Hippocampal formation (tissue), 2 donors: ENCODE measurements at places on chromosomes 1 and 21.
A peak's percentile ranks its signal among the peaks of the same experiment; 100 is the strongest.

DNA sequence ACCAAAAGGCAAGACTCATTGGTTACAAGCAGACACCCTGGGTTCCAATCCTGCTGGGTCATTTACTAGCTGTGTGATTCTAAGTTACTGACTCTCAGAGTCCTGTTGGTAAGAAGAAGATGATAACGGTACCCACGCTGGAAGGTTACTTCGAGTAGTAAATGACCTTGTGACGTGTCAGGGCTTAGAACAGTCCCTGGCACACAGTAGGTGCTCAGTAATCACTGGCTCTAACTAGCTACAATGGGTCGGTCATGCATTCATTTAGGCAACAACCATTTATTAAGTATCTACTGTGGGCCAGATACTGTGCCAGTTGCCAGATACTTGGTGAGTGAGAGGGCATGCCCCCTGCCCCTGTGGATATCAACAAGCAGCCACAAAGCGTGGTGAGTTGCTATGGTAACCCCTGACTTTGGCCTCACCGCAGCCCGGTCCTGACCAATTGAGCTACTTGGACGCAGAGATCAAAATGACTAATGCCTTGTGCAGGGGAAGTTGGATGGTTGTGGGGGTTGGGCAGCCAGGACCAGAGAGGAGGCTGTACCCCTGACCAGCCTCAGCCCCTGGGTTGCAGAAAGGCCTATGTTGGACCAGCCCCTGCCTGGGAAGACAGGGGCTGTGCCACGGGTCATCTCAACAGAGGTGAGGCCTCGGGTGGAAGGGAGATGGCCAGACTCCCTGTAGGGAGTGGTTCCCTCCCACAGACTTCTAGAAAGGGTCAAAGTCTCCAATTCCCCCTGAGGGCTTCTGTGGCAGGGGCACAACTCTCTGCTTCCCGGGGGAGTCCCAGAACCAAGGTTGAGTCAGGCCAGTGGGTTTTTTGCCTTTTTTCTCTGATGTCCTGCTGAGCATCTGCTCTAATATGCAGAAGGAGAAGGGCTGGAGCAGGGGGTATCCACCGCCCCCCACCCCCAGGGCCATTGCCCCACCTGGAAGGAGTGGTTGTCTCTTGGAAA lies 16.0 kb downstream of the DHRS3 start:
- no peak for DNase-seq

DNA sequence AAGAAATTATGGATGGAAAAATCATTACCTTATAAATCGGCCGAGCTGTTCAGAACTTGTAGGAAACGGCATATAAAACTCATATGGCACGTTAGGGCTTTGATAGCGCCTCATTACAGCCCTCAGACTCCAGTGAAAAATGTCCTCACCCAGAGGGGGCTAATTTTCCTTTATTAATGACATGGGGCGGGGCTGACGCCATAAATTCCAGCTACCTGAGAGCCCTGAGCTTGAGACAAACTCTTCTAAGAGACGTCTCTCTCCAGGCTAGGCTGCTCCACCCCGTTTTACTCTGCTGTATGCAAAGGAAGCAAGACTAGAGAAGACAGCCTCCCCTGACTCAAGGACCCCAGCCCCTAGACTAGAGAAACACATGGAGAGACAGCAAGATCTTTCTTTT lies 149.4 kb downstream of the TRABD2B start:
- DNase-seq, result no peak

GRCh38 chr1:81590171-81590570 lies 210.6 kb upstream of the ADGRL2 start:
- no peak for DNase-seq

- no peak for DNase-seq
Measured at GRCh38 chr1:161119092-161119903, 1.4 kb downstream of the NIT1 start.

- no peak for DNase-seq
Measured at GRCh38 chr1:60035921-60036320, 37.6 kb downstream of the C1orf87 start.

DNA sequence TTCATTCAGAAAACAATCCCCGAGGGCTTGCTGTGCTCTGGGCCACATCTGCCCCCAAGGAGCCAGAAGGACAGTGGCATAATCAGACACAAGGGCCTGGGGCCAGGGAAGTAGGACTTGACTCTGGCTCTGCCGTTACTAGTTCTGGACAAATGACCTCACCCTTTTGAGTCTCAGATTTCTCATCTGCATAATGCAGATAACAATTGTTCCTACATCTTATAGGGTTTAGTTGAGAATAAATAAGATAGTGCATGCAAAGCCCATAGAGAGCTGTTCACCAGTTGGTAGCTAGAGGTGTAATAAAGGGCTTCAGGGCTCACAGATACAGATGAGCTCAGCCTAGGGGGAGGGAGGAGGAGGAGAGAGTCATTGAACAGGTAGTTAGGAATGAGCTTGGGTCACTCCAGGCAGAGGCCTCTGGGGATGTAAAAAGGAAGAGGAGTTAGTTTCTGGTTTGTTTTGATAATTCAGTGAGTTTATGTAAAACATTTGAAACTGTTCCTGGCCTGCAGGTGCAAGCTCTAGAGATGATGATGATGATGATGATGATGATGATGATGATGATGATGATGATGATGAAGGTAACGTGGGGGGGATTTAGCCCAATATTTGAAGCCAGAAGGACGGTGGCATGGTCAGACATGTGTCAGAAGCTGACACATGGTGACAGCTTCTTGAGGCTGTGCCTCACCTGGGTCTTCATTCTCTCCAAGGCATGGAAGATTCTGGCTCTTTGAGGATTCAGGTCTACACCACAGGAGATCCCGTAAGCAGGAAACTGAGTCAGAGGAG lies 858 bp downstream of the LACTBL1 start:
- DNase-seq, result no peak

- no peak for DNase-seq
Measured at GRCh38 chr1:23200883-23201282, 16.4 kb downstream of the HTR1D start.

- DNase-seq, result no peak
Measured at GRCh38 chr1:100622506-100622905, 84.6 kb downstream of the GPR88 start.

DNA sequence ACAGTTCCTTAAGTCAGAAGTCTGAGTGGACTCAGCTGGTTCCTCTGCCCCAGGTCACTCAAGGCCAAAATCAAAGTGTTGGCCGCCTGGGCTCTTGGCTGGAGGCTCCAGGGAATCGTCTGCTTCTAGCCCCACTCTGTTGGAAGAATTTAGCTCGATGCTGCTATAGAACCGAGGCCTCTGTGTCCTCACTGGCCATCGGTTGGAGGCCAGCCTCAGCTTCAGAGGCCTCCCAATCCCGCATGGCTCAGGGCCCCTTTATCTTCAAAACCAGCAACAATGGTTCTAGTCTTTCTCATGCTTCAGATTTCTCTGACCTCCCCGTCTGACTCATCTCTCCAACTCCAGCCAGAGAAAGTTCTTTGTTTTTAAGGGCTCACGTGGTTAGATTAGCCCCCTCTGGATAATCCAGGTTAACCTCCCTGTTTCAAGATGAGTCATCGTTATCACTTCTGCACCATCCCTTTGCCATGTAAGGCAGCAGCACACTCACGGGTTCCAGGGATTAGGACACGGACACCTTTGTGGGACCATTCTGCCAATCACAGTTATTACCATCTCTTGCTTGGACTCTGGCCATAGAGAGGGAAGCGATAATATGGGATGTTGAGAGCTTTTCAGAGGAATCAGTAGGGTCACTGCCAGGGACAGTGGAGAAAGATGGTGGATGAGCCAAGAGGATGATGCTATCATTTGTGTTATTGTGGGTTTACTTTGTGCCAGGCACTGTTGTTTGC lies 13.6 kb downstream of the FHAD1 start:
- no peak for DNase-seq

GRCh38 chr1:183652547-183653461 lies at the start of gene APOBEC4:
Gene APOBEC4, minus strand, starts transcription at chr1:183653316. Its CDS starts 4,535 bp downstream, at chr1:183648781.
- no peak for DNase-seq

DNA sequence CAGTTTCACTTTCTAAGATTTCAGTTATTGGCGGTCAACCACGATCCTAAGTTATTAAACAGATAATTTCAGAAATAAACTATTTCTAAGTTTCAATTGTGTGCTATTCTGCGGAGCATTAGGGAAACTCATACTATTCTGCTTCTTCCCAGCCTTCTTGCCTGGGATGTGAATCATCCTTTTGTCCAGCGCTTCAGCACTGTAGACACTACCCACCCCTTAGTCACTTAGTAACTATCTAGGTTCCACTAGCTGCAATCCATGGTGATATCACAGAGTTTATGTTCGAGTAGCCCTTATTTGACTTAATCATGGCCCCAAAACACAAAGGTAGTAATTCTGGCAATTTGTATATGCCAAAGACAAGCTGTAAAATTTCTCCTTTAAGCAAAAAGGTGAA lies 279.9 kb upstream of the ADAMTS5 start:
- no peak for DNase-seq

- DNase-seq, result no peak
Measured at GRCh38 chr1:189656628-189657530, 820.8 kb downstream of the BRINP3 start.

- DNase-seq, result no peak
Measured at GRCh38 chr1:243422362-243422761, 166.5 kb downstream of the SDCCAG8 start.

DNA sequence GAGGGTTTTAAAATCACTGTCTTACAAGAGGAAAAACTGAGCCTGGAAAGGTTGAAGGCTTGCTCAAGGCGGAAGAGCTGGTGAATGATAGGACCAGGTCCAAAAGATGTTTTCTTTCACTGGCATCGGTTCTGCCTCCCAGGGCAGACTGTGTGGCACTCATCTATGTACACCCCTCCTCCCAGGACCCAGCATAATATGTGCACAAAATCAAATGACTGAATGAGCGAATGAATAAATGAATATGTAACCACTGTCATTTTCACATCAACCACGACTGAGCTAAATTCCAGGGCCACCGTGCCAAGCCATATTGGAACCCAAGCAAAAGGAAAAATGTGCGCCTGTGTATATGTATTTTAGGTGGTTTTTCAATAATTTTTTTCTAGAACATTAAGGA lies 99.3 kb upstream of the ZBTB40 start:
- no peak for DNase-seq

- no peak for DNase-seq
Measured at GRCh38 chr1:39144924-39145323, 59.6 kb upstream of the MACF1 start.

DNA sequence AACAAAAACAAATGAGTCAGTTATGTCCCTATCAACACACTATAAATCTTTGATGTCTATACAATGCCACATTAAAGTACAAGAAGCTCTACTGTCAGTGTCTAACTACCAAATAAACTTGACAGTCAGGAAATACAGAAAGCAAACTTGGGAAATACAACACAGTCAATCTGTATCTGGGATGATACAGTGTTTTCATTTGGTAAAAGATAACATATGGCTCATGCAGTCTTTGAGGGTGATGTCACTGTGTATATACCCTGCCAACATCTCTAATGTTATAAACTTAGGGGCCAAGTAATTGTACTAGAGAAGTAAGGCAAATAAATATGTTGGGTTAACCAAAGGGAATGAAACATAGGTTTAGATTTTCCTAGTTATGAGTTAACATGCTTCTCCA lies 552.5 kb upstream of the ADAMTS5 start:
- DNase-seq, result no peak

- peak; percentile 36 for DNase-seq
Measured at GRCh38 chr21:16533692-16534407, 804.1 kb downstream of the USP25 start.

- no peak for DNase-seq
Measured at GRCh38 chr1:95547005-95547404, 313.0 kb downstream of the RWDD3 start.

DNA sequence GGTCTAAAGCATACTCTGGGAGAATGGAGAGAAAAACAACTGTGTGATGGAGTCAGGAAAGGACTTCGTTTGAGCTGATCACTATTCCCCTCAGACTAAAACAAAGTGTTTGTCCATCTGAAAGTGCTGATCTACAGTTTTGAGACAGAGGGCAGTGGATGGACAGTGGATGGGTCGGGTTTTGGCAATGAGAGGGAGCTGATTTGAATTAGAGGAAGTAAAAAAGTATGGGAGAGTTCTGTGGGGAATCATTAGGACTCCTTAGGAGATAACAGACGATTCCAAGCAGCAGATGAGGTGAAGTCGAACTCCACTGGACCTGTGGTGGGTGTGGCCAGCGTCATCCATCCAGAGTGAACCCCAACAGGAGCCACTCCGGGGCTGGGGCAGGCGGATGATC lies 62.3 kb downstream of the PTGS2 start:
- no peak for DNase-seq

DNA sequence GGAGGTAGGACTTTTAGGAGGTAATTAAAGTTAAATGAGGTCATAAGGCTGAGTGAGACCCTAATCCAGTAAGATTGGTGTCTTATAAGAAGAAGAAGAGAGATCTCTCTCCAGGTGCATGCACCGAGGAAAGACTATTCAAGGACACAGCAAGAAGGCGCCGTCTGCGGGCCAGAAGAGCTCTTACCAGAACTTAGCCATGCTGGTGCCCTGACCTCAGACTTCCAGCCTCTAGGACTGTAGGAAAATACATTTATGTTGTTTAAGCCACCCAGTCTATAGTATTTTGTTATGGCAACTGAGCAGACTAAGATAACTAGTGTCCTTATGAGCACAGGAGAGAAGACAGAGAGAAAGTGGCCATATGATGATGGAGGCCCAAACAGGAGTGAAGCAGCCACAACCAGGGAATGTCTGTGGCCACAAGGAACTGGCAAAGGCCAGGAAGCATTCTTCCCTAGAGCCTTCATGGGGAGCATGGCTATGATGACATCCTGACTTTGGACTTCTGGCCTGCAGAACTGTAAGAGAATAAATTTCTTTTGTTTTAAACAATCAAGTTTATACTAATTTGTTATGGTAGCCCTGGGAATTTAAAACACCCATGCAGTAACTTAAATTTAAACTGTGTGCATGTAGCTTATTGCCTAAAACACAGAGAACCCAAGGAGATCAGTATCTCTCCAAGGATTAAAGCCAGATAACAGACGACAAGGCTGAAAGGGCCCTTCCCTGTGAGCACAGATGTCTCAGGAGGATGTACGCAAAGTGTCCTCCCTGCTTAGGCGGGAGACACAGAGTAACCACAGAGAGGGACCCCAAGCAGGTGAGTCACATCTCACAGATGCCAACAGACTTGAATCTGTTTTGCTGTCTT lies 9.9 kb upstream of the CD58 start:
- DNase-seq, result no peak

GRCh38 chr1:156143765-156144489 lies 9.5 kb upstream of the SEMA4A start:
- DNase-seq, result no peak

GRCh38 chr1:151924691-151925587 lies 15.6 kb upstream of the THEM4 start:
- DNase-seq, result no peak

- no peak for DNase-seq
Measured at GRCh38 chr1:164713456-164714207, 154.6 kb downstream of the PBX1 start.

- no peak for DNase-seq
Measured at GRCh38 chr1:225868631-225869330, 13.4 kb downstream of the TMEM63A start.

DNA sequence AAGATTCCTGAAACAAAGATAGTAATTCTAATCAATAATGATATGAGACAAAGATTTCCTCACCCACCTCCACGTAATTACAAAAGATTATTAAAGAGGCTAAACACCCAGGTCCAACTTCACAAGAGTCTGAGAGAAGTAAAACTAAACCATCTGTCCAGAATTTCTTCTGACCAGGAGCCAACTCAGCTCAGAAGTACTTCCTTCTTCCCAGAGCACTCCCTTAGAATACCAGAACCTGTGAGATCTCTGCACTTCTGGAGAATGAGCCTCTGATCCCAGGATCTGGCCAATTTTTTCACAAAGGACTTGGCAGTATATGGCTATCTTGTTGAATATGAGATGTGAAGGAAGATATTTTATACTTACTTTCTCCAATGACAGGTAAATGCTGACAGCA lies 120.6 kb upstream of the PALMD start:
- DNase-seq, result no peak
